ENCODE measurements at places on chromosomes 2 and 18. TPM values are rescaled to one million over a fixed set of nuclear protein-coding genes. Genes with fewer than 3 reads are reported as not detected.
A peak's percentile ranks its signal among the peaks of the same experiment; 100 is the strongest.

The OTOS gene
- total RNA-seq = not detected

- no peaks in the 10 kb centered on the region for H3K4me1 ChIP-seq
- H3K27ac ChIP-seq = no peak overlapping the region
Measured at GRCh38 chr2:120607506-120607905, 128.2 kb upstream of the GLI2 start.

- no peak for DNase-seq
- no peaks in the 10 kb centered on the region for H3K4me1 ChIP-seq
- H3K36me3 ChIP-seq = no peaks in the 10 kb centered on the region
Measured at GRCh38 chr2:220377482-220378155, 750.2 kb downstream of the SLC4A3 start.

- no peak overlapping the region for H3K4me3 ChIP-seq
- no peak overlapping the region for H3K27ac ChIP-seq
- no peak for DNase-seq
- H3K4me1 ChIP-seq = no peaks in the 10 kb centered on the region
- H3K36me3 ChIP-seq = no peaks in the 10 kb centered on the region
- H3K27me3 ChIP-seq = no peaks in the 10 kb centered on the region
Measured at GRCh38 chr2:151358166-151358970, 976 bp downstream of the TNFAIP6 start.

- H3K4me1 ChIP-seq = no peaks in the 10 kb centered on the region
- H3K36me3 ChIP-seq = peaks cover 4% of the 10 kb centered on the region
- DNase-seq = no peak
- H3K27me3 ChIP-seq = no peaks in the 10 kb centered on the region
Measured at GRCh38 chr18:21112543-21113105, 1.0 kb upstream of the ROCK1 start.

DNA sequence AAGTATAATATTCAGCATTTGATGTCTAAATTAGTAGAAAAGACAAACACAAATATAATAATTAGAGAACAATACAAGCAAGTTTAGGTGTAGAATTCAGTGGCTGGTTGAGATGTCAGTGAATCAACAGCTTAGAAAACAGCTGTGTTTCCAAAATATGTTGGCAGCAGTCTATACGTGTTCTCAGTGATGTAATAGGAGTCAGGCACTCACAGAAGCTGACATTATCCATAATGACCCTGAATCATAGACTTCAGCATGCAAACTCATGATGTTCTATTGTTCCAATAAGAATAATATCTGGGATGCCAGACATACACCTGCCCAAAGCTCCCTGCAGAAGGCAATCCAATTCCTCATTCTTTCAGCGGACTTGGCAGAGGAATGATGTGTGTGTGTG lies 164.7 kb downstream of the SLC8A1 start:
- no peak for DNase-seq
- H3K27ac ChIP-seq = no peak overlapping the region
- no peak overlapping the region for H3K4me3 ChIP-seq
- no peaks in the 10 kb centered on the region for H3K27me3 ChIP-seq

DNA sequence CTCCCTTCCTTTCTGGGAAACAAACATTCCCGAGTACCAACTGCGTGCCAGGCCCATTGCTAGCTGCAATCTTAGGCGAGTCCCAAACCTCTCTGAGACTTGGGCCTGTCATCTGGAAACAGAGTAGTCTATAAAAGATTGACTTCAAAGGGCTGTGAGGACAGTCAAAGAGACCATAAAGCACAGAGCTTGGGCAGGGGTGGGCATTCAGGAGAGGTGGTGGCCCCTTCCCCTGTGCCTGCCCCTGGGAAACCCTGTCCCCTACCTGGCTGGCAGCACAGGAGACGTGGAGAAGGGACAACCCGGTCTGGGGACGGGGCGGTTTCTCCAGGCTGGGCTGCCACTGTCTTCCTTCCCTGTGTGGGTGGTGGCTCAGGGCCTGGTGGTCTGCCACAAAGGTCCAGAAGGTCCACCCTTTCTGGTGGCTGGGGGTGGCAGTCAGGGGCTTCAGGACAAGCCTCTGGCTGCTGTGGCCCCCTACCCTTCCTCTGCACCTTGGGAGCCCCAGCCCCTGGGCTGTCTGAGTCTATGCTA lies 33.9 kb upstream of the FOSL2 start:
- no peak for DNase-seq
- H3K36me3 ChIP-seq = no peaks in the 10 kb centered on the region
- peak overlapping the region; percentile 87 for H3K27ac ChIP-seq
- H3K4me1 ChIP-seq = peaks cover 74% of the 10 kb centered on the region
- peak overlapping the region; percentile 69 for H3K4me3 ChIP-seq
- no peaks in the 10 kb centered on the region for H3K27me3 ChIP-seq

DNA sequence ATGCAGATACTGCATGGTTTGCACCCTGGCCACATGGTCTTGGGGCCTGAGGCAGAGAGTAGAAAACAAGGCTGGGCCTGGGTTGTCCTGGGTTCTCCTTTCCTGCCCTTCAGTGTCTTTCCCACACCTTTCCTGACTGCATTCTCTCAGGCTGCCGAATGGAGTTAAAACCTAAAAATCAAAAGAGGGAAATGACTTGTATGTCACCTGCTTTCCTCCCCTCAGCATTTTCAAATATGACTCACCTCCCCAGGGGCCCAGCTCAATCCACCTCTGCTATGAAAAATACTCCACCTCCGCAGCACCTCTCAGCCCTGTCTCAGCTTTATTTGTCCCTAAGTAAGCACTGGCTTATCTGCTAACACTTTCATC lies 457.8 kb upstream of the MEX3C start:
- H3K27ac ChIP-seq = no peak overlapping the region
- no peak overlapping the region for H3K4me3 ChIP-seq
- peak; percentile 3 for DNase-seq
- no peaks in the 10 kb centered on the region for H3K4me1 ChIP-seq

- no peaks in the 10 kb centered on the region for H3K4me1 ChIP-seq
- no peaks in the 10 kb centered on the region for H3K36me3 ChIP-seq
- no peak for DNase-seq
- H3K27ac ChIP-seq = no peak overlapping the region
- no peak overlapping the region for H3K4me3 ChIP-seq
Measured at GRCh38 chr2:145303536-145303935, 783.6 kb upstream of the ZEB2 start.

- no peaks in the 10 kb centered on the region for H3K27me3 ChIP-seq
- H3K27ac ChIP-seq = no peak overlapping the region
- H3K4me3 ChIP-seq = no peak overlapping the region
- no peak for DNase-seq
- no peaks in the 10 kb centered on the region for H3K4me1 ChIP-seq
Measured at GRCh38 chr2:6072276-6072675, 380.1 kb downstream of the SOX11 start.
